ENCODE measurements at places on chromosomes 3 and 15. TPM values are rescaled to one million over a fixed set of nuclear protein-coding genes. Genes with fewer than 3 reads are reported as not detected.
A peak's percentile ranks its signal among the peaks of the same experiment; 100 is the strongest.

The WNT5A gene
- 113 TPM for total RNA-seq

The IMPG2 gene
- total RNA-seq: 0.49 TPM

DNA sequence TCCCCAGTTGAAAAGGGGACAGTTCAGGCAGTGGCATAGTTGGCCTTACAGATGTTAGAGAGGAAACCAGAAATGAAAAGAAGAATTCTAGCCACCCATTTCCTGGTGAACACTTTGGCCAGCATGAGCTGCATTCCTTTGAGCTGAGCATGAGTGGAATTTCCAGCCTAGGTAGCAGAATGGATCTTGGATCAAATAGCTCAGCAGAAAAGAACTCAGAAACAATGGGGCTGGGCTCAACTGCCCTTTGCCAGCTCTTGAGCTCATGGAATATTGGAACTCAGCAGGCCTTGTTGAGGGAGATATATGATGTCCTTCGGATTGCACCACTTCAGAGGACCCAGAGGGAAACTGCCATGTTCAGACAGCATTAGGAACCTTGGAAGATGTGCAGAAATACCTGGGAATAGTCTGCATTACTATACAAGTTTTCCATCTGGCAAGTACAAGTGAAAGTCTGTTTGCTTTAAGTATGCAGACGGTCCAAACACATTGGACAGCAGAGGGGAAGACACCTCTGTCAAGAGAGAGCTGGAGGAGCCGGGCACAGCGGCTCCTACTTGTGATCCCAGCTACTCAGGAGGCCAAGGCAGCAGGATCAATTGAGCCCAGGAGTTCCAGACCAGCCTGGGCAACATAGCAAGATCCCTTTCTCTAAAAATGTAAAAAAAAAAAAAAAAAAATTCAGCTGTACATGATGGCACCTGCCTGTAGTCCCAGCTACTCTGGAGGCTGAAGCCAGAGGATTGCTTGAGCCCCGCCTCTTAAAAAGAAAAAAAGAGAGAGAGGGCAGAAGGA, 3.1 kb upstream of the CDV3 start:
- peaks cover 3% of the 10 kb centered on the region for H3K4me1 ChIP-seq
- peak; percentile 38 for DNase-seq
- H3K27ac ChIP-seq: peak overlapping the region; percentile 68
- H3K36me3 ChIP-seq: no peaks in the 10 kb centered on the region

The UROC1 gene
- not detected for total RNA-seq

GRCh38 chr15:80550219-80550907, 144.7 kb upstream of the ABHD17C start:
- H3K36me3 ChIP-seq: no peaks in the 10 kb centered on the region
- peak; percentile 94 for DNase-seq
- no peak overlapping the region for H3K27ac ChIP-seq

- H3K27ac ChIP-seq: no peak overlapping the region
- no peak overlapping the region for H3K4me3 ChIP-seq
- H3K4me1 ChIP-seq: no peaks in the 10 kb centered on the region
- no peaks in the 10 kb centered on the region for H3K36me3 ChIP-seq
- no peak for DNase-seq
- no peaks in the 10 kb centered on the region for H3K27me3 ChIP-seq
Measured at GRCh38 chr3:190902292-190902691, 39.8 kb upstream of the GMNC start.

The CCDC9B gene
- total RNA-seq: 9.6 TPM

GRCh38 chr3:31704591-31705179, 172.0 kb downstream of the STT3B start:
- no peak overlapping the region for H3K27ac ChIP-seq
- H3K4me1 ChIP-seq: peaks cover 3% of the 10 kb centered on the region
- no peaks in the 10 kb centered on the region for H3K36me3 ChIP-seq

All from cardiac muscle cell (in vitro differentiated cells and primary cell).